Activated T-helper 1 cell treated with anti-CD3 and anti-CD28 coated beads, Interleukin-2, amount 50 U/mL, for 16 hours (primary cell): ENCODE measurements at places on chromosomes 7 and 10.

- DNase-seq, result peak; percentile 10
Measured at GRCh38 chr7:129829737-129830631, 122.8 kb downstream of the UBE2H start.

GRCh38 chr10:76356557-76356956, 925.1 kb downstream of the LRMDA start:
- DNase-seq, result no peak

DNA sequence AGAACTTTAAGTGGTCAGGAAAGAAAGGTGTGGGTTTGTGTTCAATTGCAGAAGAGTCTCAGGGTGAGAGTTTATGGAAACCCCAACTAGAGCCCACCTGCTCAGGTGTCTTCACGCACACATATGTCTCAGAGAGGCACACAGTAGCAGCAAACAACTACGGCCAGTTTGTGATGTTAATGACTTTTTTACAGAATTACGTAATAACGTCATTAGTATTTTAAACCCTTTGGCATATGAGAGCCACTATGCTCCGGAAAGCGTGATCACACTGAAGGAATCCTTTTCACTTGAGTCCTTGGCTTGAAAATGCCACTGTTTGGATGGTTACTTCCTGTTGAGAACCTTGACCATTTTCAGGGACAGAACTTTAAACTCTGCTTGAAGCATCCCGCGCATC, 204.0 kb downstream of the PTPRN2 start:
- DNase-seq, result no peak

GRCh38 chr10:48739170-48739569, 54.5 kb downstream of the WDFY4 start:
- no peak for DNase-seq

GRCh38 chr7:139169816-139170215, 60.3 kb upstream of the ZC3HAV1 start:
- DNase-seq, result no peak

DNA sequence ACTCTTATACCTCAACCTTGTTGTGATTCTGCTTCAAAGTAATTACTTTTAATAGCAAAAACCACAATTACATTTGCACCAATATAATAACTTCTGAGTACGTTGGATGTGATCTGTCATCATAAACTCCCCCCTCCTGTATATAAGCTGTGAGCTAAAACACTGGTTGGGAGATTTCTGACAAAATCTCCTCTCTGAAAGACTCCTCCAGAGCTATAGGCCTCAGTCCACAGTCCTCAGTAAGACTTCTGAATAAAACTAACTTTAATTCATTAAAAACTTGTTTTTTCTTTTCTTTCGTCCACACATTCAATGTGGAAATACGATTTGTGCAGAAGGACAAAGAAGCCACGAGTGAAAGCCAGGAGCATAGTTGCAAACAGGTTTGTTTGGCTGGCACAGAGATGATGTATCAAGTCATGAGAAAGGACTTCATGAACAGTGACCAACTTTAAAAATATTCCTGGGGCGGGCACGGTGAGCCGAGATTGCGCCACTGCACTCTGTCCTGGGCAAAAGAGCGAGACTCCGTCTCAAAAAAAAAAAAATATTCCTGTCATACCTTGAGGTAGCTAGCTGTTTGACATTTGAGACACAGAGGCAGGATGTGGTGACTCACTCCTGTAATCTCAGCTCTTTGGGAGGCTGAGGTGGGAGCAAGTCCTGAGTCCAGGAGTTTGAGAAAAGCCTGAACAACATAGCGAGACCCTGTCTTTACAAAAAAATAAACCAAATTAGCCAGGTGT, 91.1 kb upstream of the ARHGAP21 start:
- DNase-seq, result no peak

- DNase-seq, result no peak
Measured at GRCh38 chr7:15326044-15326644, 235.7 kb downstream of the AGMO start.

DNA sequence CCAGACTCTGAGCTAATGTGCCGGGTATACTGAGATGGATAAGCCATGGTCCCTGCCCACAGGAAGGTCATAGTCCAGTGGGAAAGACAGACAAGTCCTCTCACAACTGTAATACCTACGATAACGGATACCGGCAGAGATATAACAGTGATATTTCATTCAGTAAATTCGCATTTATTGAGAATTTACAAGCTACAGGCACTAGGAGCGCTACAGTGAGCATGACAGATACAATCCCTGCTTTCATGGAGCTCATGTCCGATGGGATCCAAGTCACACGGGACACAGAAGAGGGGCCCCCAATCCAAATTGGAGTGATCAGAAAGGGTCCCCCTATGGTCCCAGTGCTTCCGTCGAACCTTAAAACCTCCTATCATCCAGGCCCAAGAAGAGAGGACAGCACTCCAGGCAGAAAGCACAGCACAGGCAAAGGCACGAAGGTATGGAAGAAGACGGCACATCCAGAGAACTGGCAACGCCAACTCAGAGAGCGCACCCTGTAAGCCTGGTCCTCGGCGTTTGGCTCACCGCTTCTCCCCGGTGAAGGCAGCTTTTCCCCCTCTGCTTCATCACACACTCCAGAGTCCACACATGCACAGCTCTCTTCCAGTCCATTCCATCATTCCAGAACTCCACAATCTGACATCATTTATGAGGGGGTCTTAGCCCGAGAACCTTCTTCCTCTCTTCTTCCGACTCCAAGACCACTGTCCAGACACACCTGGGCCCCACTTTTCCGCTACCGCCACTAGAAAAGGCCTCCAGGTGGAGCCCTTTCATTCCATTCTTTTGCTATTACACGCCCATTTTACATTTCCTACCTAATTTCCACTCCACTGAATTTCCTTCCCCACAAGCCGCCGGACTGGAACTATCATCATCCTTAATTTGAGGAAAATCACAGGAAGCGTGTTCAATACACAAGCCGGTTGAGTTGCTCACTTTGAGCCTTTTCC, 47.8 kb upstream of the NKX2-3 start:
- DNase-seq, result no peak

- no peak for DNase-seq
Measured at GRCh38 chr10:71389768-71390460, 6.8 kb upstream of the CDH23 start.

DNA sequence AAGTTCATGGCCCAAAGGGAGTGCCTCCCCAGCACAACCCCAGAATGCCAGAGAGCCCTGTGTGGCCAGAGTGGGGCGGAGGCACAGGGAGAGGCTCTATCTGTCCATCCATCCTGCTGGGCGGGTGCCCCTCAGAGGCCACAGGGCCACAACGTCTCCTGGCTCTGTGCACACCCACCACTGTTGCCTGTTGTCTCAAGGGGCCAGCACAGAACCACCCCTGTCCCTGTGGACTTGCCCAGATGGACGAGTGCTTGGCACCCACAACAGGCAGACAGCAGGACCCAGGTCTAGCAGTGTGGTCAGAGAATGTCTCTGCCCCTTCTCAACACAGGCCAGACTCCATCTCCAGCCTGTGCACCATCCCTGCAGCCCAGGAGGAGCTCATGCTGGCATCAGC, 92.8 kb downstream of the PAXIP1 start:
- DNase-seq, result no peak

DNA sequence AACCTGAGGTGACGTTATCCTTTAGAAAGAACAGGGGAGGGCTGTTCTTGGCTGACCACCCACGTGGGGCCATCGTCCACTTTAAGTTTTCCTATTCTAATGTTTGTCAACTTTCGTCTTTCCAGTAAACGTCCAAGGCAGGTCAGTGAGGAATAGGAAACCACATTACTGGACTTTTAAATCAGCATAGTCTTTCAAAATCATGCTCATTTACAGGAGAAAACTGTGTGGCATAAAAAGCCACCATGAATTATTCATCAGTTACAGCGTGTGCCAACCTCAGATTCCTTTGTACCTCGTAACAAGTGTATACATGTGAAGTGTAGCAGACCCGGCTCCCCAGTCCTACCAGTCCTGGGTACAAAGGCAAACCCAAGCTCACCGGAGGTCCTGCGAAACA, 25.1 kb upstream of the ABLIM1 start:
- DNase-seq, result no peak

DNA sequence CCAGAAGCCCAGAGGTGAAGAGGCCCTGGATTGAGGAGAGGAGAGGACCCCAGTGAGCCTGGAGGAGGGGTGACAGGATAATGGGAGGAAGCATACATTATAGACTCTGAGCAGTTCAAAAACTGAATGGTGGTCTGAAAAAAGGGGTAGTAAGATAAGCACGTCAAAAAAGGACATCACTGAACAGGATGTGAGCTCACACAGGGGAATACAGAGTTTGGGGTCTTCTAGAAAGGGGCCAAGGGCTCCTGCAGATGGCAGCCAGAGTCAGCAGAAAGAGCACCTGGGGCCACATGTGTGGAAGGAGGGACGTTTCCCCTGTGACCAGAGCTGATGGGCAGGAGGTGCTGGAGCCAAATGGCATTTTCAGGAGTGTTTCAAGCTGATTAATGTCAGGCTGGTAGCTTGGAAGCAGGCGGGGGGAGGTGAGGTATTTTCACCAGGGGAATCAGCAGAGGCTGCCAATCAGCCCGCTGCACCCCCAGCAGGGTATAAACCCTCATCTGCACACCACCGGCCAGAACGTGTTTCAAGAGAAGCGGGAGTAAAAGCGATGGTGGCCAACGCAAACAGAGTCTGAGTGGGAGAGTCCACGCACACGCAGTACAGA, 85.8 kb downstream of the TNS3 start:
- no peak for DNase-seq

DNA sequence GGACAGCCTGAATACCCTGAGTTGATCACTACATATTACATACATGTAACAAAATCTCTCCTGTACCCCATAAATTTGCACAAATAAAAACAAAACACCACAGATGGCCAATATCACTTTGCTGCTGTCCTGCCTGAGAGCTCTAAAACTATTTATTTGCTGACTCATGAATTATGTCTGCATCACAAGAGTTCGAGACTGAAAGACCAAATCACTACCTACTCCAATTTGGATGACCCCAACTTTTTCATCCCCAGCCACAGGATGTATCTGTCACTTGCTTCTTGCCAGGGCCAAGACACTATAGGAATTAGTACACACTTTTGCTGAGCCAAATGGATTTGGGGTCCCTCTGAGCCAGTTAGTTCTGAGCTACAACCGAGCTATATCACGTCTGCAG, 409.7 kb upstream of the NFE2L3 start:
- no peak for DNase-seq

DNA sequence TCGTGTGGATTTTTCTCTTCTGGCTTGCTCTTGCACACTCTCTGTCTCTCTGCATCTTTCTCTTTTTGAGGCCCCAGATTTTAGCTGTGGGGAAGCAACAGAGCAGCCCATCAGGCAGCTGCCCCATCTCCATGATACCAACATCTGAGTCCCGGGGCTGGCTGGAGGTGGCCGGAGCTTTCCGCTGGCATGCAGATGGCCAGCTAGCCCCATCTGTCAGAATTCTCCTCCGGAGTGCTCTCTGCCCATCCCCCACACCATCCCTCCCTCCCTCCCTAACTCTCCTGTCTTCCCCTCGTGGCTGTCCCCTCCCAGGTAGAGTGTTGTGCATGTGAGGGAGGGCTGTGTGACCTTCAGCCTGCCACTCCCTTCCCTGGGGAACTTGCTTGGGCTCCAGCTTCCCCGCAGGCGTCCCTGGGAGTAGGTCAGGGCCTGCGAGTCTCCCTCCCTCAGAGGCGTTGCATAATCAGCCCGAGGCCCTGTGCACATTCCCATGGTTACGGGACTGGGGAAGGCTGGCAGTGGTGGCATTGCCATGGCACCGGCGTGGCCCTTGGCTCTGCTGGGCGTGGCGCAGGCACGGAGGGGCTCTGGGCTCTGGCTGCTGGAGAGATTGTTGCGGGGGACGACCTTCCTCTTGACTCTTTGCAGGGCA, 24.7 kb downstream of the GHRHR start:
- no peak for DNase-seq

DNA sequence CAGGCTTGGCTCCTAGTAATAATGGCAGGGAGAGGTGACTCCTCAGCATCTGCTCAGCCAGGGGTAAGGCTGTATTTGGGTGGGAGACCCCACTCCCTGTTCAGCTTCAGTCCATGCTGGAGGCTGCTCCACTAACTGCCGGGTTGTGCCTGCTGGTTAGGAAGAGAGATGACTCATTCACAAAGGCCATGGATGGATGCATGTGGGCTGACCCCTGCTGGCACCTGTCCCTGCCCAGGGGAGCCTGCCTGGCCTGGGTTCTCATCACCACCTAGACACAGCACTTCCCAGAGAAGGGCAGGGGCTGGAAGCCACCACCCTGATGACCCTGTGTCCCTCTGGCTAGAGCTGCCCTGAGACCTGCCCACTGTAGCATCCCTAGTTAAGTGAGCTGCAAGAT, 59.0 kb downstream of the VSTM4 start:
- DNase-seq, result no peak

- no peak for DNase-seq
Measured at GRCh38 chr10:79273604-79274003, 73.7 kb upstream of the PPIF start.

DNA sequence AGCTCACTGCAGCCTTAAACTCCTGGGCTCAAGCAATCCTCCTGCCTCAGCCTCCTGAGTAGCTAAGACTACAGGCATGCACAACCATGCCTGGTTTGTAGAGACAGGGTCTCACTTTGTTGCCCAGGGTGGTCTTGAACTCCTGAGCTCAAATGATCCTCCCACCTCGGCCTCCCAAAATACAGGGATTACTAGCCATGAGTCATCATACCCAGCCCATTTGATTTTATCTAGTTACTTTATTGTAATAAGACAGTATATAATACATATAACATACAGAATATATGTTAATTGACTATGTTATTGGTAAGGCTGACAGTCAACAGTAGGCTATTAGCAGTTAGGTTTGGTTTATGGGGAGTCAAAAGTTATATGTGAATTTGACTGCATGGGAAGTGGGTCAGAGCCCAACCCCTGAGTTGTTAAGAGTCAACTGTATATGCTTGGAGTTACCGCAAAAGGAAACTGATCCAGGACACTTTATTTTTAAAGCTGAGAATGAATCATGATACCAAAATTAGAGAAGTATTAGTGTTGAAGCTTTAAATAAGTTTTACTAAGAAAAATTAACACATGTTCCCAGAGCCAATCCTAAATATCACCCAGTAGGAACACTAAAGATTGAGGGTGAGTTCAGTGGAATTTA, 20.7 kb upstream of the KMT2E start:
- no peak for DNase-seq

GRCh38 chr10:78528749-78529204, 495.1 kb downstream of the RPS24 start:
- no peak for DNase-seq

GRCh38 chr10:77963901-77964300, 37.3 kb upstream of the DLG5 start:
- DNase-seq, result no peak

DNA sequence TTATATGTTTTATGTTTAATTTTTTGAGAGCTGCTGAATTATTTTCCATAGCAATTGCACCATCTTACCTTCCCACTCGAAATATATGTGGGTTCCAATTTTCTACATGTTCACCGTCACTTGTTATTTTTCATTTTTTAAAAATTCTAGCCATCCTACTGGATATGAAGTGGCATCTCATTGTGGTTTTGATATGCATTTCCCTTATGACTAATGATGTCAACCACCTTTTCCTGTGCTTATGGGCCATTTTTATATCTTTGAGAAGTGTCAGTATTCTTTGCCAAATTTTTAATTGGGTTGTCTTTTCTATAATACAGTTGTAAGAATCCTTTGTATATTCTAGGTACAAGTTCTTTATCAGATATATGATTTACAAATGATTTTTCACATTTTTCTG, 27.8 kb downstream of the NHLRC2 start:
- no peak for DNase-seq

GRCh38 chr7:51070151-51070550, 246.5 kb downstream of the COBL start:
- DNase-seq, result no peak

- DNase-seq, result no peak
Measured at GRCh38 chr10:80501381-80501912, 36.3 kb upstream of the SH2D4B start.

GRCh38 chr10:74909670-74910069, 83.3 kb downstream of the KAT6B start:
- DNase-seq, result no peak
